ENCODE measurements at places on chromosomes 11 and 22.

DNA sequence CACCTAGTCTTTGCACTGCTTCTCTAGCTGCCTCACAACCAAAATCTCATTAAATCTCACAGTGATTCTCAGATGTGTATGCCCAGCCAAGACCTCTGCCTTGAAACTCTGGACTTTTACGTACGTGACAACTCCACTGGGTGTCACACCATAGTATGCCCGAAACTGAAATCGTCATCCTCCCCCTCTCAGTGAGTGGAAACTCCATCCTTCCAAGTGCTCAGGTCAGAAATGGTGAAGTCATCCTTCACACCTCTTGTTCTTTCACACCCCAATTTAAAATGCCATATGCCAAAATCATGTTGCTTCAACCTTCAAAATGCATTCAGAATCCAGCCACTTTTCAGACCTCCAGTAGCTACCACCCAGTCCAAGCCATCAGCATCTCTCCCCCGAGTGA is 42.5 kb downstream of the SFI1 start:
- peak; percentile 33 for DNase-seq

- DNase-seq = no peak
These were observed 62.4 kb downstream of the MYH9 start for GRCh38 chr22:36325154-36326031.

DNA sequence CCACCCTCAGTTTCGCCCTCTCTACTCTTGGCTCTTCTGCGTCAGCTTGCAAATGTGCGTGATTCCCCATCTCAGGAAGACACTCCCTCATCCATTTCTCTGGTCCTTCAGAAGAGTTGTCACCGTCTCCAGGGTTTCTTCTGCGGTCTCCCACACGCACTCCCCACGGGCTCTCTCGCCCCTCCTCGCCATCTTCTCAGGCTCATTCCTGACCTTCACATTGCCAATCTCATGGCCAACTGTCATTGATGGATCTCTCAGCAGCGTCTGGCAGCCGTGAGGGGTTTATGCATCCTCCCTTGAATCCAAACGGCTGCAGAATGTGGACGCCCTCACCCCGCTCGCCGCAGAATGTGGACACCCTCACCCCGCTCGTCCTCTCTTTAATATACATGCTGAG is 10.5 kb downstream of the SYNGR1 start:
- DNase-seq = no peak

- no peak for DNase-seq
These were observed 337 bp downstream of the OR52B6 start for GRCh38 chr11:5581014-5581413.

DNA sequence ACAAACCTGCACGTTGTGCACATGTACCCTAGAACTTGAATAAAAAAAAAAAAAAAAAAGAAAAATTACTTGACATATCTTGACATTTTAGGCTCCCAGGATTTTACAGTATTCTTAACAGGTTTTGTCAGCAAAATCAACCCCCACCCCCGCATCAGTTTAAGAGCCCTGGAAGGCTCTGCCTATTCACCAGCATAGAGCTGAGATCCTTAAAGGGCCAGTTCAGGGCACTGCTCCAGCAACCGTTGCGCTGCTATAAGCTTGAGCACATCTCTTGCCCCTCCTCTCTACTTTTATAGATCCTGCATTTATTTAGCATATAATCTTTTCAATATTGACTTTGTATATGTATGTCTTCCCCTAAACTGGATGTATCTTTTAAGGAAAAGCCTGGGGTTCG is 697 bp upstream of the PAFAH1B2 start:
- DNase-seq = peak; percentile 56

GRCh38 chr22:38513063-38513462 is 7.0 kb upstream of the DDX17 start:
- peak; percentile 32 for DNase-seq

GRCh38 chr22:22945195-22945594 is 57.6 kb downstream of the IGLL5 start:
- DNase-seq = no peak

DNA sequence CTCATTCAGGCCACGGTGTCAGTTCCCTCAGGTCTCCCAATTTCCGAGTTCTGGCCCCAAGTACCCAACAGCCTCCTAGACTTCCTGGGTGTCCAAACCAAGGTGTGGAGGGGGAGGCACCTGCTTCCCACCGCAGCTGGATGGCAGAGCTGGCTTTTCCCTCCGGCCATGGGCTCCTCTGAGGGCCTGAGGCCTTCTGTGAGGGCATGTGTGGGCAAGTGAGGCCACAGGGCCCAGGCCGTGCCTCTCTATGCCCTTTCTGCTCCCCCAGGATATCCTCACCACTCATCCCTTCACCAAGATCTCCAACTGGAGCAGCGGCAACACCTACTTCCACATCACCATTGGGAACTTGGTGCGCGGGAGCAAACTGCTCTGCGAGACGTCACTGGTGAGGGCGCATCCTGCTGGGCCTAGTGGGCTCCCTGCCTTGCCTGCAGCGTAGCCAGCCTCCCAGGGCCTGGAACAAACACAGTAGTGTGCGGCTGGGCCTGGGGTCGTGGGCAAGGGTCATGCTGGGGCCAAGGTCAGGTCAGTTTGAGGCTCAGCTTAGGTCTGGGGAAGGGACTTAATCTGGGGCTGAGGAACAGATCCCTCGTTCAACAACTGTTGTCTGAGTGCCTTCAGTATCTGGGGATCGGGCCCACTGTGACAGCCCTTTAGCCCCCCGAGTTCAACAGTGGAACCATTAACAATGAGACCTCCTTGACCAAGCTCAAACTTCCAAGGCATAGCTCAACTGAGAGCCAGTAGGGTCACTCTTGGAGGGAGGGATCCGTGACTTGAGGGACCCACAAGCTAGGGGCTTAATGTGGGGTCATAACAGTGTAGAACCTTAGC is 85.8 kb downstream of the MYO7A start:
- no peak for DNase-seq

DNA sequence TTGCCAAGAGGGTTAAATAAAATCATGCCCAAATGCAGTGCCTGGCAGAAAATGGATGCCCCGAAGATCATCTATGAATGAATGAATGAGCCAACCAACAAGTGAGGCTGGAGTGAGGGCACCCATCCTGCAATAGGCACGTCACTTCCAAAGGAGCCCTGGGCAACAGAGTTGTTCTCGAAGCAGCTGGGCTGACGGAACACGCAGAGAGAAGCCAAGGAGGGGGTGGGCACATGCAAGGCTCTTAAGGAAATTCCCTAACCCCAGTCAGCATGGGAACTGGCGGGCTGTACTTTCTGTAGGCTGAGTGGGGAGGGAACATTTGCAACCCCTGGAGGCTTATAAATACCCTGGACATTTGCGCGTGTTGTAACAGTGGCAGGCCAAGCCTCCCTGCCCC is 11.6 kb upstream of the CHADL start:
- no peak for DNase-seq

- DNase-seq = no peak
These were observed 76.5 kb downstream of the BTBD10 start for GRCh38 chr11:13386567-13386966.

DNA sequence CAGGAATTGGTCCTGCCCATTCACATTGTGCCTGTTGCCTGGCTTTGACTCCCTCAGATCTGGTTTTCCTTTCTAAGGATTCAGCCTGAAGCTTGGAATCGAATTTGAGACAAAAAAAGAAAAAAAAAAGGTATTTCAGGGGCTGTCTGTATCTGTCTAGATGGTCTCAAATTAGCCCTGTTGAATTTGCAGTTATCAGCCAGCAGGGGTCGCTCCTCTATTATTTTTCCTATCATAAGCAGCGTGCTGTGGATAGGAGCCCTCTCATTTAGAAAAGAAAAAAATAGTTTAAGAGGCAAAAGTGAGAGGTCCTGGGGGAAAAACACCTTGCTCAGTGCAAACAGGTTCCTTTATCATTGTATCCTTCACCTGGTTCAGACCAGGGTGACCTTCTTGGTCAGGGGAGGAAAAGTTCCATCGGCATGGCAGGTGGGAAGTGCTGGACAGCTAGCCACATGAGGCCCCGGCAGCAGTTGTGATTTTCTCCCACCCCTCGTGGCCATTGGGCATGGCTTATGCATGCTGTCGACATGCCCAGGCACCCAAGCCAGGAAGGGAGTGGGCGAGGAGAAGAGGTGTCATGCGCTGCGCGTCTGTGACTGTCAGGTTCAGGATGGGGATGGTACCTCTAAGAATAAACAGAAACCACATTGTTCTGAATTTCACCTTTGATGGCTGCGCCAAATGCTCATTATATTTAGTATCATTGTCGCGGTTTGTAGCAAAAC is 13.1 kb downstream of the OR5AK2 start:
- DNase-seq = no peak
